ENCODE measurements at places on chromosomes 4 and X.

DNA sequence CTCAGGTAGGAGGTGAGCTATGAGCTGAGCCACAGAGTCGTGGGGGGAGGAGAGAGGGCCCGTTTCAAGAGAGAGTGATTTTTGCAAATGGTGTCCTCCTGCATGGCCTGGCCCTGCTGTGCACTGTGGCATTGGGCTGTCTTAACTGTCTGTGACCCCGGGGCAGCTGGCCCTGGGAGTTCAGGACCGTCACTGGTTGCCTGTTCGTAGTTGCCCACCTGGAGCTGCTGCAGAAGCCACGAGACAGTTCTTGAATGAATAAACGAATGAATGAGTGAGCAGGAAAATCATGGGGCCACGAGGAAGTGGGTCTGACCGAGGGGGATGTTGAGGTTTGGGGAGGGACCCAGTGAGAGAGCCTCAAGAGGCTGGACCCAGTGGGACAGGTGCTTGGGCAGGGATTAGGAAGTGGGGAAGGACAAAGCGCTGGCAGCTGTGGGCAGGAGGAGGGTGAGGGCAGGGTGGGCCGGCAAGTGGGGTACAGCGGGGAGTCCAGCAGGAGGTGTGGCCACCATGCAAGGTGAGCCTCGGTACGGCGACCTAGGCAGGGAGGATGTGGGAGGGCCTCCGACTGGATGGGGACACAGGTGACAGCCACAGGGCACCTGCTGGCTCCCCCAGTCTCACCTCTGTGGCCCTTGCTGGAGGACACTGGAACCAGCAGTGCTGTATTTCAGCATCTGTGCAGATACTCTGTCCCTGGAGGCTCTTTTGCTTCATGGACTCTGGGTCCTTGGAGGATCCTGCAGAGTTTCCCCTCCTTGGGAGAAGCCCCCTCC, 10.2 kb downstream of the RGS12 start:
- no peak for DNase-seq

GRCh38 chrX:105063743-105064142, 156.8 kb downstream of the TEX13A start:
- no peak for DNase-seq

DNA sequence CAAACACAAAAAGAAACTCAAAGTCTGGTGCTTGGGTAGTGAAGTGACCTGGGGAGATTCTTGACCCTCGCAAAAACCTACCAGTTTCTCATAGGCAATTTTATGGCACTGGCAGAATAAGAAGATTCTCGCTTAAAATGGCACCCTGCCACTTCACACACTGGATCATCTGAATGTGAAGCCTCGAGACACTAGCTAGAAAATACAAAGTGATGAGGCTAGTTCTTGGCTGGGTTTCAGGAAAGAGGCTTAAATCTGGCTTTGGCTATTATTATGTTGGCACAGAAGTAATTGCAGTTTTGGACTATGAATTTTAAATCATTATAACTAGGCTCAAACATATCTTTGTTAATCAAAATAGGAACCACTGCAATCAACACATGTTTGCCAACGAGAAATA, 634.7 kb upstream of the BOD1L1 start:
- DNase-seq = no peak

- DNase-seq = no peak
Observed at GRCh38 chr4:8403976-8404375, 36.5 kb downstream of the ACOX3 start.

- no peak for DNase-seq
Observed at GRCh38 chr4:177225605-177226004, 84.1 kb upstream of the NEIL3 start.

DNA sequence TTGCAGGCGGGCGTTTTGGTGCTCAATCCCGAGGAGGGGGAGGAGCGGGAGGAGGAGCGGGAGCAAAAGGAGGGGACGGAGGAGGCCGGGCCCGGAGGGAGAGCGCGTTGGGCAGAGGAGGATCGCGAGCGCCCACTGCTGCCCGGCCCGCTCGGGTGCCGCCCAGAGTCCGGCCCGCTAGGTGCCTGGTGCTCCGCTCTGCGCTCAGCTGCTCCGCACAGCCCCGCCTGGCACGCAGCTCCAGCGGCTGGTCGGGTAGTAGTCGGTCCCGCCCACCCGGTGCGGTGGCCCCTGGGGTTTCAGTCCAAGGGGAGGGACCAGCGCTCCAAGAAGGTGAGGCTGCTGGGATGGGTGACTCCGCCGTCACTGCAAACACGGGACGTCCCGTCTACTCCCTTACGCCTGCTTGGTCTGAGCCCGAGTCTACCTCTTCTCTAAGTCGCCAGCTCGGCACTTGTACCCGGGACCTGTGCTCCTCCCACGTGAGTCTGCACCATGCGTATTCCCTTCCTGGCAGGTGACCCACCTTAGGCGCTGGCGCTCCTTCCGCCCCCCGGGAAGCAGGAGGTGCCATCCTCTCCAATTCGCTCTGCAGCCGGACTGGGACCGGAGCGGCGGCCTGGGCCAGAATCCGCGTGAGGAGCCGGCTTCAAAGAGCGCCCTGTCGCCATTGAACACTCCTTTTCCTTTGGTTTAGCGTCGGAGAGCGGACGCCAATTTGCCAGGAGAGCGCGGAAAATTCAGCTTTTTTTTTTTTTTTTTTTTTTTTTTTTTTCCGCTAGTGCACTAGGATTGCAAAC, 405 bp upstream of the HS3ST1 start:
- DNase-seq = peak; percentile 79

DNA sequence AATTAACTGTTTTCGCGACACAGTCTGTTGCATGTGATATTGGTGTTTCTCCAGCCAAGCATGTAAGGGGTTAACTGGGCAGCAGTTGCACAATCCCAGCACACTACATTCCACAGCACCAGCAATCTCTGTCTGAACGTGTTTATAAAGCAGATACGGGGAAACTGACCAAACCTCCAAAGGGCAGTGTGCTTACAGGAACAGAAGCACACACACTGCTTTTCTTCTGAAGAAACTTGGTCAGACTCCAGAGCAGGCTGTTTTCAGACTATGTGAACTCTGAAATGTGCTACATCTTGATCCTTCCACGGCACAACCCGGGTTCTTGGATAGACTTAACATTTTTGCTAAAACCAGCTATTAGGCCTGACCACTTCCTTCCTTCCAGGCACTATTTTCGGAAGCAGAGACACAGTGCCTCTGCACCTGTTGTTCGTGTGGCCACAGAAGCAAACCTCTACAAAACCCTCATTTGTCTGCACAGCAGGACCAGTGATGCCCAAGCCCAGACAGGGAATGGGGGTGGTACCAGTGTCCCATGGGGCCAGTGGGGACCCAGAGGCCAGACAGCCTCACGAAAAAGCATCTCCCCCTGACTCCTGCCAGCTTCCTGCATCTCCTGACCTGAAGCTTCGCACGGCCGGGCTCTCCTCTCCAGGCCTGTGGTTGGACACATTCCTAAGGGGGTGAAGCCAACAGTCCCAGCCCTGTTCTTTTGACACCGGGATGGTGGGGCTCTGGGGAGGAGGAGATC, 90.1 kb downstream of the IRF2 start:
- DNase-seq = no peak

GRCh38 chr4:159060161-159060560, 42.7 kb upstream of the RAPGEF2 start:
- no peak for DNase-seq

DNA sequence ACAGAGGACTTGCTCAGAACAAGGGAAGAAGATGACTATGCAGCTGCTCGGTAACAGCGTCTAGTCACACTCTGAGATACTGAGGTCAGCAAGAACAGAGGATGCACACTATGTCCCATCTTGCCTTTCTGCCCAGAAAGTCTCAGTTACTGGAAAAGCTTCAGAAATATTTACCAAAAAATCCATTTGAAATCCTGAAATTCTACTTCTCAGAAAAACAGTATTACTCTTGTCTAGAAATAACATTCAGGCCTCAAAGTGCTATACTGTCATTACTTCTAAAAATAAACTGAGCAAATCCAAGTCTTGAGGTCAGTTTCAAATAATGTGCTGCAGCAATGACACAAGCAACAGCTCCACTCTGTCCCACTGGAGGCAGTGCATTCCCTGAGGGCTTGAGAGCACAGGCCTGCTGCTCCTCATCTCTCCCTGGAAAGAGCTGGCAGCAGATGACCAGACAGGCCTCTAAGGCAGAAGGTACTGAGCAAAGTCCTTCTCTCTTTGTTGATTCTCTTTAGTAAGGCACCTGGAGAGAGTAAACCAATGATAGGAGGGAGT, 76.9 kb downstream of the CAMK2D start:
- DNase-seq = peak; percentile 61

DNA sequence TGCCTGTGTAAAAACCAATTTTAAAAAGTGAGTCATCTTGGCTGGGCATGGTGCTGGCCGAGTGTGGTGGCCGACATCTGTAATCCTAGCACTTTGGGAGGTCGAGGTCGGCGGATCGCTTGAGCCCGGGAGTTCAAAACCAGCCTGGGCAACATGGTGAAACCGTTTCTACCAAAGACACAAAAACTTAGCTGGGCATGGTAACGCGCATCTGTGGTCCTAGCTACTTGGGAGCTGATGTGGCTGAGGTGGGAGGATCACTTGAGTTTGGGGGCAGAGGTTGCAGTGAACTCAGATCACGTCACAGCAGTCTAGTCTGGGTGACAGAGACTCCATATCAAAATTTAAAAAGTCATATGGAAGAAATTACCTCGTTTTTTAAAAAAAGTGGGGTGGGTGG, 7.6 kb downstream of the RLIM start:
- no peak for DNase-seq

DNA sequence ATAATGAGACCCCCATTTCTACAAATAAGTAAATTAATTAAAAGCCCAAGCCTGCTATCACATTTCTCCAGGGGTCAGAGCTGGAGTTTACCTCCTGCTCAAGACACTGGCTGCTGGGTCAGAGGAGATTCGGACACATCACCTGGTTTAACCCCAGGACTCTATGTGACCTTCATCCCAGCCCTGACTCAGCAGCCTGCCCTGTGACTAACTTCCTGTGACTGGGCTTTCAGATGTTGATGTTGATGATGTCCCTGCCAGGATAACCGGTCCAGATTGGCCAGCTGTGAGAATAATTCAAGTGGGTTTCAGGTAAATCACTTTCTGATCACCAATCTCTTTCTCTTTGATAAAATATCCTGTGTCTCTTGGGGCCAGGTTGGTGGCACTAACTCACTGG, 102.4 kb upstream of the MAML3 start:
- DNase-seq = no peak

DNA sequence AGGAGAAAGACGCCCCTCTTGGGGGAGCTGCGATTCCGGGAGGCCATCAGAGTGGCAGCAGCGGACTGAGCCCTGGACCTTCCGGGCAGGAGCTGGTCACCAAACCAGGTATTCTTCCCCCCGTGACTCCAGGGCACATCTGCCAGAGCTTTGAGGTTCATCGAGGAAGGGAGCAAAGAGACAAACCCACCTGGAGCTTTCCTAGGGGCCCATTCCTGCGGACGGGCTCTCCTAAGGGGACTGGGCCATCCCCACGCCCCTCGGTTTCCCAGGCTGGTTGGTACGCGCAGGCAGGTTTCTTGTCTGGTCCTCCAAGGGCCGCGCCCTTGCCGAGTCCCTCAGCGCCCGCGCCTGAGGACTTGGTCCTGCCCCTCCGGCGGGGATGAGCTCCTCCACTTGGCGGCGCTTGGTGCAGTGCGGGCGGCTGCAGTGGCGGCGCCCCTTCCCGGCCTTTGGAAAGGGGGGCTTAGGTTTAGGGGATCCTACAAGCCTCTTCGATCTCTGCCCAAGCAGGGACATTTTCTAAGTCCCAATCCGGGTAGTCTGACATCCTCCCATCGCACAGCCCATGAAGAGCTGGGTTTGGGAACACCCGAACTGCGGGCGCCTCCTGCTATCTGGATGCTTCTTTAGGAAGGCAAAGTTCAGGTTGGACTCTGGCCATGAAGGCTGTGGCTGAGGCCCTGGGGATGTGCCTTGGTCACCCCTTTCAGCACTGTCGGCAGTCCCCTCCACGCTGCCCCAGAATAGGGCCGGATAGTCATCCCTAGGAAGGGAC, 538 bp downstream of the STBD1 start:
- DNase-seq = peak; percentile 58

DNA sequence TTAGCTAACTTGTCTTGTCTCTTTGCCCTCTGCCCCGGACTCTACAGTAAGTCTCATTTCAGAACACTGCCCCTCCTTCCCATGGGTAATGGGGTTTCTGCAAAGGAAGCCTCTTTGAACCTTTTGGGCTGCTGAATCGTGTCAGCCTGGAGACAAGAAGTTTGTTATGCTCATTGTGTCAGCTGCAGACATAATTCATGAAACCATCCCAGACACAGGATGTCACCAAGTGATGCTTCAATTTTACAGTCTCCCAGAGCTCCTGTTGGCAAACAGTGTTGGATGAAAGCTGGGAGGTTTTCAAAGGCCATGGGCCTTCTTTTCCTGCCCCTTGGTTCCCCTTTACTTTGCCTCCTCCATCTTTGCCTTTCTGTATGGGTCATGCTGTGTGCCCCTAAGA, 223.1 kb upstream of the TAPT1 start:
- no peak for DNase-seq

DNA sequence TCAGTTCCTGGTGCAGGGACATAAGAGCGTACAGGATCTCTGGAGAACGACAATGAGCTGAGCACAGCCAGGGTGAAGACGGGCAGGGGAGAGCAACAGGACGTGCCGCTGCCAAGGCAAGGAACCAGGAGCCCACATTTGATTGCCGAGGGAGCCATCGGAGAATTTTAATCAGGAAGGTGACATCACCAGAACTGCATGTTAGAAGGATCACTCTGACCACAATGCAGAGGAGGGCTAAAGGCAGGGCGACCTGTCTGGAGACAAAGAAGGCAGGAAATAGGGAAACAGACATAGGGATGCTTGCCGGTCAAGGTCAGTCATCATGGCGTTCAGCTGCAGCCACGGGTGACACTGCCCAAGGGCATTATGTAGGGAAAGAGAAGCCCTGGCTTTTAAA, 81.4 kb downstream of the RBM47 start:
- no peak for DNase-seq

DNA sequence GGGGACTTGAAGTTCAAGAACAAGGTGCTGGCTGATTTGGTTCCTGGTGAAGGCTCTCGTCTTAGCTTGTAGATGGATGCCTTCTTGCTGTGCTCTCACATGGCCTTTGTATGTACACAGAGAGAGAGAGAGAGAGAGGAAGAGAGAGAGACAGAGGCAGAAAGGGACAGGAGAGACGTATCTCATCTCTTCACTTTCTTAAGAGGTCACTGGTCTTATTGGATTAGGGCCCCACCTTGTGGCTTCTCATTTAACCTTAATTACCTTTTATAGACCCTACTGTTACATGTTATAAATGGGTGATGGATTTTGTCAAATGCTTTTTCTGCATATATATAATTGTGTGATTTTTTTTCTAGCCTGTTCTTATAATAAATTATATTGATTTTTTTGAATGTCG, 1444.2 kb downstream of the ADGRL3 start:
- no peak for DNase-seq

GRCh38 chrX:16172391-16172790, 5.1 kb downstream of the MAGEB17 start:
- no peak for DNase-seq

GRCh38 chr4:154620111-154620510, 7.7 kb upstream of the FGG start:
- DNase-seq = no peak
